ENCODE measurements at places on chromosomes 16 and 17.

DNA sequence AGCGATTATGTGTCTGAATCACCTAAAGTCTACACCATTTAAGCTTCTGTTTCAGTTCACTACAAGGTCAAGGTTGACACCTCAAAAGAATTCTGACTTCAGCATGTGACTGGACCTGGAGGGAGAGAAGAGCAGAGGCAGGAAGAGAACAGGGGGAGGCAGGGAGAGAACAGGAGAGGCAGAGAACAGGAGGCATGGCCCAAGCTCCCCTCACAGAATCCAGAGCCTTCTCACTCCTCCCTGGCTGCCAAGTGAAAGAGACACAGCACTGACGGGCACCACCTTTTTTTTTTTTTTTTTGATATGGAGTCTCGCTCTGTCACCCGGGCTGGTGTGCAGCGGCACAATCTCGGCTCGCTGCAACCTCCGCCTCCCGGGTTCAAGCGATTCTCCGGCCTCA lies 11.4 kb downstream of the GGA2 start:
- DNase-seq = no peak

DNA sequence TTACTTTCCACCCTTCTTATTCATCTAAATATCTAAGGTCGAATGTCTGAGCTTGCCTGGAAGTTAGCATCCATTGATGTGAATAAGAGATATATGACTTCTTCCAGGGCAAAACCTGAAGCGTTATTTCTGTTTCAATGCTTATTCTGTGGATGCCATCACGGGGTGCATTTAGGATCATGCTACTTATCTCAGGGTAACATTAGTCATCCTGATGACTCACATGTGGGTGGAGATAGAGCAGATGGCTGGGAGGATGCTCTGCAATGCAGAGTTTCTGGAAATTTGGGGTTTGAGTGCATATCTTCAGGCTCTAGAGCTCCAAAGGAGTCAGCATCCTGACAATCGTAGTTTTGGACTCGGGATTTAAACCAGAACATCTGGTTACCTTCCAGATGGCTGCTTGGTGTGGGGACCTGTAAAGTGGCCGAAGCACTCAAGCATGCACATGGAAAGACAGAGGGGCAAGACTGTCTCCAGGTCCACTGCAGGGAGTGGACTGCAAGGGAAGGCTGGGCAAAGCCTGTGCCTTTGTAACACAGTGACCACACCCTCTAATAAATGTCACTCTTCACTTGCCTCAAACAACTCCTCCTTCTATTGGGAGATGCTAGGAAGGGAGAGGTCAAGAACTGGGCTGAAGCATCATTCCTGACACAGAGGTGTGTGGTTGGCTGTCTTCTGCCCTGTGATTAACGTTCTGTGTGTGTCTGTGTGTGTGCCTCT lies 175.2 kb upstream of the SALL1 start:
- DNase-seq = no peak

DNA sequence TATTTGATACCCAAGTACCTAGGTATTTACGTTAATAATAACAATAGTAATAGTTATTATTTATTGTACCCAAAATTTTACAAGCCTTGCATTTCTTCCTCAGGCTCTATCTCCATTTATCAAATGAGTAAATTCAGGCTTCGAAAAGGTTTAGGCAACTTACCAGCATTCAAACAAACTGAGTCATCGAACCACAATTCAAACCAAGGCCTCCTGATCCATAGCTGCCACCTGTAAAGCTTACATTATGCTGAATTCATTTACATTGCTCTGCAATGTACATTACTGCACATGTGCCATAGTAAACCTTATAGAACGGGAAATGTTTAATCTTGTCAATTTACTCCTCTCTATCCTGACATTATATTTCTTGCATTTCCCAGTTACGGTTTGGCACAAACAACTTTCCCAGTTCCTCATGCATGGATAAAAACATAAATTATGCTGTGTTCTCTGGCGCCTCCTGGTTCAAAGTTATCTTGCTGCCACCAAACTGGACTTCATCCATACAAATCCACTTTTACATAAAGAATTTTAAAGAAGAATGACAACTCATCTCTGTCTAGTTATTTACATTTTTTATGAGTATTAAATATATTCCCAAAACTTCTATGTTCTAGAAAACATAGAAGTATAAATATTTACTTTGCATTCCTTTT lies 360.6 kb upstream of the SOX9 start:
- DNase-seq = no peak

DNA sequence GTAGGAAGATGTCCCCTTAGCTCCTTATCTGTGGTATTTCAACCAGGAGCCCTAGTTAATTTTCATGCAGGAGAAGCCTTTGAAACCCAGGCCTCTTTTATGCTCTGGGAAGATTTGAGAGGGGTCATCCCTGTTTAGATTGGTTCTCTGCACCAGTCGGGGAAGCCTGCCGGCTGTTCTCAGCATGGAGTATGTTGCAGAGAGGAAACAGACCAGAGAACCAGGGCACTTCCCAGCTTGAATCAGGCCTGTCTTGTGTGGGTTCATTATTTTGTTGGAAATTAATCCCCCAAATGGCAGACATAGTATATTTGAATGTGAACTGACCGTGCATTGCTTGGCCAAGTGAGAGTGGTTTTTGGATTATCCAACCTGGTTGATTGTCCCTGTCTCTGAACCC lies 1082.1 kb upstream of the RBFOX1 start:
- no peak for DNase-seq

DNA sequence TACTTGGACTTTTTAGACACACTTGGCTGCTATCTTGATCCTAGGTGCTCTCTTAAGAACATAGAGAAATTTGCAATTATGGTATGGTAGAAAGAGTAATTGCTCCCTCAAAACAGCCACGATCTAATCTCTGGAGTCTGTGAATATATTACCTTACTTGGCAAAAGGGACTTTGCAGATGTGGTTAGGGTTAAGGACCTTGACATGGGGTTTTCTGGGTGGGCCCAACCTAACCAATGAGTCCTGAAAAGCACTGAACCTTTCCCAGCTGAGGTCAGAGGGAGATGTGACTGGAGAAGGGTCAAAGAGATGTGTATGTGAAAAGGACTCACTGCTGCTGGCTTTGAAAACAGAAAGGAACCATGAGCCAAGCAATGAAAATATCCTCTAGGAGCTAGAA lies 26.7 kb upstream of the MED13 start:
- DNase-seq = no peak

GRCh38 chr17:50289991-50290702 lies 15.9 kb downstream of the TMEM92 start:
- no peak for DNase-seq

DNA sequence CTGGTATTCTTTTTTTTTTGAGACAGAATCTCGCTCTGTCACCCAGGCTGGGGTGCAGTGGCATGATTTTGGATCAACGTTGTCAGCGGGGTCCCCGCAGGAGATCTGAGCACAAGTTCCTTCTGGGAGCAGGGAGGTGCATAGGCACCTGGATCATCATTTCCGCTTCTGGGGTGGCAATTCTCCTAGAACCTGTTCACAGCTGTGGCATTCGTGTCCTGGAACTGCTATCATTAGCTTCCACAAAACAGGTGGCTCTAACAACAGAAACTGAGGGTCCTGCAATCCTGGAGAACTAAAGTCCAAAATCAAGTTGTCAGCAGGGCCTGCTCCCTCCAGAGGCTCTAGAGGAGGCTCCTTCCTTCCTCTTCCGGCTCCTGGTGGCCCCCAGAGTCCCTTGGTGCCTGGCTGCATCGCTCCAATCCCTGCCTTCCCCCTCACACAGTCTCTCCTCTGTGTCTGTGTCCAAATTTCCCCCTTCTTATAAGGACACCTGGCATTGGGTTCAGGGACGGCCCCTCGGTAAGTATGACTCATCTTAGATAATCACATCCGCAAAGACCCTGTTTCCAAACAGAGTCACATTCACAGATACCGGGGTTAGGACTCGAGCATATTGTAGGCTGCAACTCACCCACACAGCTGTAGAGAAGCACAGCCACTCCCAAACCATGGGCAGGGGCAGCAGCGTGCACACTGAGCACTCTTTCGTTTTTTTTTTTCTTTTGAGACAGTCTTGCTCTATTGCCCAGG lies 43.5 kb upstream of the KLHDC4 start:
- no peak for DNase-seq

- DNase-seq = no peak
These were observed 5.9 kb upstream of the MAP2K3 start for GRCh38 chr17:21278450-21279197.

GRCh38 chr16:24101431-24101830 lies 154.7 kb upstream of the CACNG3 start:
- no peak for DNase-seq

- DNase-seq = no peak
These were observed 73.9 kb downstream of the STH start for GRCh38 chr17:46072998-46073397.

GRCh38 chr17:51857052-51857597 lies 301.4 kb downstream of the CA10 start:
- DNase-seq = no peak

DNA sequence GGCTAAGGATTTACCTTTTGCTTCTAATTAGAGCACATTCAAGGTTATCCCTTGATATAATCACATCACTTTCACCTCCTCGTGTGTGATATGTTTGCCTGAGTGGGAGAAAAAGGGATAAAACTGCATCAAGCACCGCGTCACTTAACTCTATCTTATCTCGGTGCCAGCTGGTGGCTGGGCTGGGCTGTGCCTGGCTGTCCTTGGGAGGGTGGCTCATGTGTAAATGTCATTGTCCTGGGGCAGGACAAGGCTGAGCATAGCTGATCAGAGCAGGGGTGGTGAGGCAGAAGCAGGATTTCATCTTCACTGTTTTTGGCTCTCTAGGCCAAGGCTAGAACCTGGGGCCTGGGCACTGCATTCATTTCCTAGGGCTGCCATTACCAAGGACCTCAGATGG lies 105.3 kb downstream of the RAP1GAP2 start:
- no peak for DNase-seq

GRCh38 chr17:44979426-44979995 lies 11.4 kb upstream of the C1QL1 start:
- no peak for DNase-seq

DNA sequence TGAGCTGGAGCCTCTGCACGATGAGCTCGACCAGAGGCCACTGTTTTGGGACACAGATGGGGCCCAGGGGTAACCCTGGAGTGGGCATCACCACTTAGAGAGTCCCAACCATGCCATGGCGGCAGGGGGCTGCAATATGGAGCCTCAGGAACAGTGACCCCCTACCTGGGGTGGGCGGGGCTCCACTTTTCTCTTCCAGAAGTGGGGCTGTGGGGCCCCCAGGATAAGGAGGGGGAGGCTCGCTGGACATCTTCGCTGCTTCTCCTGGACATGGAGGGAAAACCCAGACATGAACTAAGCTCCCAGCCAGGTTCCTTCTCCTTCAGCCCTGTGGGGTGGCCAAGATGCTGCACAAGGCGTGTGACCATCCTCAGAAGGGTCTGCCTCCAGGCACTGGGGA lies 24.7 kb downstream of the CDIP1 start:
- no peak for DNase-seq

GRCh38 chr16:13992976-13993375 lies 73.0 kb downstream of the ERCC4 start:
- DNase-seq = peak; percentile 30

- DNase-seq = no peak
These were observed 5.9 kb upstream of the NUDT16L1 start for GRCh38 chr16:4687416-4687815.

DNA sequence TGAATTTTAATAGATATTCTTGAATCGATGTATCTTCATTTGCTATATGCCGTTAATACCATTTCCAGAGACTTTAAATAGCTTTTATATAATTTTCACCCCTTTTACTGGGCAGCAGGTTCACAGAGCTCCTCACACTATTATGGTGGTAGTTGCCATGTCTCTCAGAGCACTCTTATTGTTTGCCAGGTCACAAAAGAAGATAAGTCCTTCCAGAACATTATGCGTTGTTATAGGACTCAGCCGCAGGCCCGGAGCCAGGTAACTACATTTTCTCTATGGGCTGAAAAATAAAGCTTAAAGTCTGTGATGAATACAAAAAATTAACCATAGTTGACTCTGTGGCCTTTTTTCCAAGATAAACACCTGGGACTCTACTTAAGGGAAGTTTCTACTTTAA lies 24.0 kb downstream of the AKTIP start:
- DNase-seq = no peak

DNA sequence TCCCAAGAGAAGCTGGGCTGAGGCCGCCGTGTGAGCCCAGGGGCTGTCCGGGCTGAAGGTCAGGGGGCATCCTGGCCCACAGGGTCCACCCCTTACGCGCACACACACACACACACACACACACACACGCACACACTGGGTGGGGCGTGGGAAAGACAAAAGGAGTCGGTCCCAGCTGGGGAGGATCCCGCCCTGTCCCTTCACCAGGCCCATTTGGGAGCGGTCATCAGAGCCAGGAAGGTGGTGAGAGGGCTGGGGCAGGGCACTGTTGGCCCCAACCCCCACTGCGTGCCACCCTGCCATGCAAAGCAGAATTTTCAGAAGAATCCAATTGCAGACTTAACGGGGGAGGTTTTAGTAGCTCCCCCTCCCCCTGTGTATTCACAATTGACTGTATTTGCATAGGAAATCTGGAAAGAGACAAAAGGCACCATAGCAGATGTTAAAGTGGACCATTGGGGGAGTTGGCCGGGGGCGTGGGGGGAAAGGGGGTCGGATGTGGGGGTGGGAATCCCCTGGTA lies 11.3 kb upstream of the CD300A start:
- DNase-seq = no peak

GRCh38 chr17:18361837-18362697 lies 1.3 kb downstream of the SHMT1 start:
- DNase-seq = no peak

DNA sequence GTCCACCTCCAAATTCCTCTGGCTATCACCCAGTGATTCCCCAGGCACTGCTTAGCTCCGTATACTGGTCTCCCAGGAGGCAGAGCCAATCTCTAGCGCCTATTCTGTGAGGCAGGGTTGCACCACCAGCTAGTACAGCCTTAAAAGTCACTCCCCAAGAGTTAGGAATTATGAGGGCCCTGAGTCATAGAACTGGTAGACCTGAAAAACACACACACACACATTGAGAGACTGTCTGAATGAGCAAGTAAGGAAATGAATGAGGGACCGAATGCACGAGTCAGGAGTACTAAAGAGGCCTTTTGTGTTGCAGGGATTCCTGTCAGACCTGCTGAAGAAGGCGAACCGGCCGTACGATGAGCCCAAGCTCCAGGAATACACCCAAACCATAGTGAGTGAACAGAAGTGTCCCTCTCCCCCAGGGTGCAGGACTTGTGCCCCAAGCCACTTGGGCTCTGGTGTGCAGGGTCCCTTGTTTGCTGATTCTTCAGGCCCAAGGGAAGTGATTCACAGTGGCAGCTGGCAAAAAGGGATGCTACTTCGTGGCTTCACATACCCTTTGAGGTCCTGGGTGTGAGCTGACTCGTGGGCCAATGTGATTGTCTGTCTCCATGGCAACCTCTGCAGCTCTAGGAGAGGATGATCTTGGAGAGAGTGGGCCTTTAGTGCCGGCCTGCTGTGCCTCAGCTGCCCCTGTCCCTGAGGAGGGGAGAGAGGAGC lies 24.7 kb downstream of the CALB2 start:
- no peak for DNase-seq
